ENCODE measurements at places on chromosomes 11 and 22.

DNA sequence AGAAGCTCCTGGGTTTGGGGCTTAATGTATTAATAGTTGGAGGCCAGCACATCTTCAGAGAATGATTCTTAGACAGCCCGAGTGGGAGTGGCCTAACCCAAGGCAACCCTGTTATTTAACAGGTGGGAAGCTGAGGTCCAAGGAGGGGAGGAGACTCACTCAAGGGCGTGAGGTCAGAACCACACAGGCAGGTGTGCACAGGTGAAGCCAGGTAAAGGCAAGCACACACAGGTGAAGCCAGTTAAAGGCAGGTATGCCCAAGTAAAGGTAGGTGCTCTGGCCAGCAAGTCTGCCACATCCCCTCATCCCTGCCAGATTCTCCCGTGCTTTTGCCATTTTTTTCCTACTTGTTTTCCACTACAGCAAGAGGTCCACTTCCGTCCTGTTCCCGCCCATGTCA, 2.9 kb upstream of the SHANK2 start:
- DNase-seq = no peak

DNA sequence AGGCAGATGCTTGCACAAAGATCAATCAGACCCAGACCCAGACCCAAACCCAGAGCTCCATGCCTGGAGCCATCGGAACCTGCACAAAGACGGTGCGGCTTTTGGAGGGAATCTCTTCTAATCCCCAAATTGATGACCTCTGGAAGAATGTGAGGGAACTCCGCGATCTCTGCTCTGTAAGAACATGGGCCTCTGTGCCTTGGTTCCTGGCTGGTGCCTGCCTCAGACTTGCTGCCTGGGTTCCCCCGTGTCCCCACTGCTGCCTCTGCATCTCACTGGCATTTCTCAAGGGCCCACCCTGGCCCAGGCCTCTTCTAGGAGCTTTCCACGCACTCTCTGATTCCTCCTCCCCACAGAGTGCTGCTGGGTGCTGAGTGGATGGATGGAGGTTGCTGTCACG, 1044.4 kb downstream of the TBC1D22A start:
- no peak for DNase-seq

DNA sequence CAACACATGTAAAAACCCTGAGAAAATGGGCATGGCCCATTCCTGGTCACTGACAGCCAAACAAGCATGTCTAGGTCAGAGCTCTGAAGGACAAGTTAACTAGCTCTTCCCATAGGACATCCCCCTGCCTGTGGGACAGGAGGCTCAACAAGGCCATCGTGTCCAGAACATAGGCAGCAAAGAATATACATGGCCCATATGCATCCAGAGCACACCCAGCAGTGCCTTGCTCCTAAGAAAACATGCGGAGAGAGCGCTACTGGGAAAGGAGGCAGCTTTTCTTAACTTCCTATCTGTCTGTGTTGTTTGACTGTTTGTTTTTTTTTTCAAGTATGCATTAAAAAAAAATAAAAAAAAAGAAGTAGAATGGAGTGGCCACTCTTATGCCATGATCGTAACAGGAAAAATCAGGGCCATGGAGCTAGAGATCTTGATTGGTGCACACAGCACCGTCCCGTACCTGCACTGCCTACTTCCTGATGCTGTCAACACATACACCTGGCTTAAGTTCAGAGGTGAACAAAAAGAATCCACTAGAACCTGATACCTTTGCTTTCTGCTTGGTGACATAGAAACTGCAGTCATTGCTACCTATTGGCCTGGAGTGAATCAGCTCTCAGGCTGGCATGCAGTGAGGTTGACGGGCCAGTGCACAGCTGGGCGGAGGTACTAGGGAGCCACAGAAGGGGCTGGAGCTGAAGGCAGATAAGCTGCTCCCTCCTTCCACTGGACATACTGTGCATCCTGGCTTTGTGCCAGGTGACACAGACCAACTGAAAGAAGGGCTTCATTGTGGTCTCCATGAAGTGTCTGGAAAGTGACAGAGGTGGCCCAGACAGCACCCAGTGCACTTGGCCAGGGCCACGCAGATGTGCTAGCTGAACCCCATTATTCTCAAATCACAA, 11.9 kb downstream of the UFD1 start:
- DNase-seq = no peak

DNA sequence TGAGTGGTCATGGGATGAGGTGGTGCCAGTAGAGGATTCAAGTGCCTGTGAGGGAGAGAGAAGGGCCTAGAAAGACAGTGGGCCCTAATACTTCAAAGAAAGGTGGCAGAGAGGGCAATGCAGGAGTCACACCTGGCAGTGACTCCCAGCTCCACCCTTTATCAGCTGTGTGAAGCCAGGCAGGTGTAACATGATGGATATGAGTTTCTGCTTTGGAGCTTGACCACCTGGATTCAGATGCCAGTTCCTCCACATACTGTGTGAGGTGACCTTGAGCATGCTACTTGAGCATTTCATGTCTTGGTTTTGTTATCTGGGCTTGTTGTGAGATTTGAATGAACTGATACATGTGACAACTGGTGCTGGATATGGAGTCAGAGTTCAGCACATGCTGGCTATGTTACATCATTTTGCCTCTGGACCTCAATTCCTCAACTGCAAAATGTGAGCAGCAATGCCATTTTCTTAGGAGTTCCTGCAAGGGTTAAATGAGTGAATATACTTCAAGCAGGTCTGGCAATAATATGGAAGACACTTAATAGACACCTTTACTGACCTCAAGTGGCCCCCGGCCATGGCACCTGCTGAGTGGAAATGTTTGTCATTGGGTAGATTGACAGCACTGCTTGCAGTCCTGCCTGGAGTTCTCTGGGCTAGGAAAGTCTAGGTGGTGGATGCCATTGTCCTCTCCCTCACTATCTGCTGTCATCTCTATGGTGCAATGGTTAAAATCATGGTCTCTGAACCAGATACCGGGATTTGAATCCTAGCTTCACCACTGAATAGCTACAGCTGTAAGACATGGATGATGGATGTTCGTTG, 83.3 kb downstream of the MICAL2 start:
- DNase-seq = no peak

DNA sequence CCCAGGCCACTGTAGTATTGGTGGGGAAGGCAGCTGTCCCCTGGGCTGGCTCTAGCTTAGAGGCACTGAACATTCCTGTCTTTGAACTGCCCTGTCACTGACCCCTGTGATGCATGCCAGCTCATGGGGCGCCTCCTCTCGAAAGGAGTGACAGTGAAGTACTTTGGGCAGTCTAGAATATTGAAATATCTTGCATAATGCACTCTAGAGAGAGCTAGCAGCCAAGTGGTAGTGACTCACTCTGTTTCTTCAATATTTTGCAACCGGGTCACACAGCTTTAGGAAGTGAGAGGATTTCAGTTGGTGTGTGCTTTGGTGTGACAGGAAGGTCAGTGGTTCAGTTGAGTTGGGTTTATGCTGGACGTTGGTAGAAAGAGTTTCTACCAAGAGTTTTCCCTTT, 35.5 kb upstream of the ST14 start:
- DNase-seq = no peak

- DNase-seq = no peak
Observed at GRCh38 chr11:61711037-61711436, 30.8 kb downstream of the DAGLA start.

DNA sequence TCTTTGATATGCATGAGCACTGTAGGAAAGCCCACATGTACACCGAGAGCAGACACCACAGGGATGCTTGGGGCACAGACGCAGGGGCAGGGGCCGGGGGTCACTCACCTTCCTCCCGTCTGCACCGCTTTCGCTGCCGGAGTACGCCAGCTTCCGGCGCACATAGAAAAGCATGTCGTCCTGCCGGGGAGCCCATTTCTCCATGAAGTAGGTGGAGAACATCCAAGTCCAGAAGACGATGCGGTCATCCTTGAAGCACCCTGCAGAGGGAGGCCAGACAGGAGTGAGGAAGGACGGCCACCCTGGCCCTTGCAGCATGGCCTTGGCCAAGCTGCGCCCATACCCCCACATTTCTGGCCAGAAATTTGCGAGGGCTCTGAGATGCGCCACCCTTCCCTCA, 28.8 kb downstream of the KIAA0930 start:
- no peak for DNase-seq

DNA sequence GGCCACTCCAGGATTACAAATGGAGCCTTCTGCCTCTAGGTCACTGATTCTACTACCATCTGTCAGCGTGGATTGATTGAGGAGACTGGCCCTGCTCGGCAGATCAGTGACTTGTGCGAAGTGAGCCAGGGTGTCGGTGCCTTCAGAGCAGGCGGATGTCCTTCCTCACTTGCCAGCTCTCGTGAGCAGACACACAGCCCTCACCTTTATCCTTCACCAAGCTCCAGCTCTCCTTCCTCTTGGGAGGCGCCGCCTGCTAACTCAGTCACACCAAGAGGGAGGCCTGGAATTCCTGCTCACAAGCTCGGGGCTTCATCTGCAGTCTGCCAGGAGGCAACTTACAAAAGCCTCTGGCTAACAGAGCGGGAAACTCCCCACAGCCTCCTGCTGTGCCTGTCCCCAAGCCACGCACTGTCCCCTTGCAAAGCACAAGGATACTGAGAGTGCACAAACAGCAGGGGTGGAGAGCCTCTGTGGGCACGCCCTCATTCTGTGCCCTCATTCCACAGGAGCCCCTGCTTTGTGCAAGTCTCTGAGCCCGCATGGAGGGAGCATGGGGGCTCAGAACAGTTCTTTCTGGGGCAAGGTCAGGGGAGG, 3.5 kb upstream of the TCF20 start:
- DNase-seq = no peak

GRCh38 chr22:39664485-39665200, 94.1 kb downstream of the CACNA1I start:
- no peak for DNase-seq

DNA sequence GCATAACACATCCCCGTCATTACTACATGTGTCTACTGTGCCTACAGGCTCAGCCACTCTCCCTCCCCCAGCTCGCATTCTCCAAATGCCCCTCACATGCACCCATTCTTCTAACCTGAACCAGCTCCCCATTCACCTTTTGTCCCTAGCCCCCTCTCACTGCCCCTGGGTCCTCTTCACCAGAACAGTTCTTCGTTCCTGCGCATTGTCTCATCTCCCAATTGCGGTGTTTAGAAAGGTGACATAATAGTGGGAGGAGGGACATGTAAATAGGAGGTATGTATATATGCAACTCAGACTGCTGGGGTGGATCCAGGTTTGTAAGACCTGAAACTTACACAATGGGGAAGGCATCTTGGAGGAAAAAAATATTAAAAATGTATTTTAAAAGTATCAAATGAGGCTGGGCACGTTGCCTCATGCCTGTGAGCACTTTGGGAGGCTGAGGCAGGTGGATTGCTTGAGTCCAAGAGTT, 4.7 kb upstream of the VSIG2 start:
- DNase-seq = no peak

GRCh38 chr11:47711225-47711624, 3.9 kb downstream of the AGBL2 start:
- no peak for DNase-seq

DNA sequence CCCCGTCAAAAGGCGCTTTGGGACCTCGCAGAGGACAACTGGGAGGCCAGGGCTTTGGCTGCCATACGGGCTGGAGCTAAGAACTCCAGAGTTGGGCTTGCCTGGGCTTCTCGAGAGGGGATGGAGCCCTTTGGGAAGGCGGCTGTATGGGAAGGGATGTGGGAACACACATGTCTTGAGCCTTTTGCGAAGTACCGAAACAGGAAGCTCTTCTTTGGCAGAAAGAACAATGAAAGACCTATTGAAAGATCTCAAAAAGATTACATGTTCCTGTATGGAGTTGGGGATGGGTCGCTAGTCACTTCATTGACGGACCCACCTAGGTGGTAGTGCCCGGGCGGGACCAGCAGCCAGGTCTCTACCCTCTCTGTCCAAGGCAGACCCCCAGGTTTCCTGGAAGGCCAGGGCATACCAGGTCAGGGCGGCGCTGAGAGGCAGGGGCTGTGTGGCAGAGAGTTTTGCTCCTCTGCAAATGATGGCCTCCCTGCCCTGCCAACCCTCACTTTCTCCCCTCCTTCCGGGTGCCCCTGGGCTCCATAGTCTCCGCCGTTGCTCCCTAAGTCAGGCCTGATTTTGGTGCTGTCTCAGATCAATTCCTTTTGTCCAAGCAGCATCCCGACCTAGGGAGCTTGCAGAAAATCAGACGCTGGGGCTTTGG, 1.0 kb downstream of the ST14 start:
- no peak for DNase-seq

DNA sequence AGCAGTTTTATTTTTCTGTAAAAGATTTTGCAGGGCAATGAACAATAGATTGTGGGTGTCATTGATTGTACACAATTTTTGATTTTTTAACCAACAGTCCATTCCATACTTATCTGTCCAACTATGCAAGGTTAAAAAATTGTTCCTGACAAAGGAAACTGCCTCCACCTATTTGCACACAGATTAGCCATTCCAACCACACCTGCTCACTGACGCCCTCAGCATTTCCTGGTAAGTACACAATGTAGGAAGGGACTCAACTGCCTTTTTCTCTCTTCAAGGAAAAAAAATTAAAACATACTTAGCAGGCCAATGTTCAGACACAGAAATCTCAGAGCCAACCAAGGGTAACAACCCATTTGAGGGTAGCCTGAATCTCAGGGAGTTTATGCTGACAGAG, 4.3 kb upstream of the FUT4 start:
- no peak for DNase-seq

- DNase-seq = no peak
Observed at GRCh38 chr22:22068025-22068424, 85.4 kb upstream of the TOP3B start.

DNA sequence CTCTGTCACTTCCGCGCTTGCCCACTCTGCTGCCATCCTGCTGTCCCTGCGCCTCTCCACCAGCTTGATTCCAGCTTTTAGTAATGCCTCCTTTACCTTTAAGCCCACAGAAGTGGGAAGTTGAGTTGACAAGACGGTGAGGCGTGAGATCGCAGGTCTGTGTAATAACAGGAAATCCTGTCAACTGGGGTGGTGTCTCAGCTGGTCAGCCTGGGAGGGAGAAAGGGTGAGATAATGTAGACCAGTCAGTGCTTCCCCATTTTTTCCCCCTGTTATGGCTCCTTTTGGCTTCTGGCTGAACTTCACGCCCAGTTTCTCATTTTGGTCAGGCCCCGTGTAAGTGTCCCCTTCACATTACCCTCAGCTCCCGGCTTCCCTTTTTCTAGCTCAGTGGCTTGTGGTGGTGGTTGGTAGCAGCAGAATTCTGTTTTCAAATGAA, 98.9 kb downstream of the TRAF6 start:
- no peak for DNase-seq

DNA sequence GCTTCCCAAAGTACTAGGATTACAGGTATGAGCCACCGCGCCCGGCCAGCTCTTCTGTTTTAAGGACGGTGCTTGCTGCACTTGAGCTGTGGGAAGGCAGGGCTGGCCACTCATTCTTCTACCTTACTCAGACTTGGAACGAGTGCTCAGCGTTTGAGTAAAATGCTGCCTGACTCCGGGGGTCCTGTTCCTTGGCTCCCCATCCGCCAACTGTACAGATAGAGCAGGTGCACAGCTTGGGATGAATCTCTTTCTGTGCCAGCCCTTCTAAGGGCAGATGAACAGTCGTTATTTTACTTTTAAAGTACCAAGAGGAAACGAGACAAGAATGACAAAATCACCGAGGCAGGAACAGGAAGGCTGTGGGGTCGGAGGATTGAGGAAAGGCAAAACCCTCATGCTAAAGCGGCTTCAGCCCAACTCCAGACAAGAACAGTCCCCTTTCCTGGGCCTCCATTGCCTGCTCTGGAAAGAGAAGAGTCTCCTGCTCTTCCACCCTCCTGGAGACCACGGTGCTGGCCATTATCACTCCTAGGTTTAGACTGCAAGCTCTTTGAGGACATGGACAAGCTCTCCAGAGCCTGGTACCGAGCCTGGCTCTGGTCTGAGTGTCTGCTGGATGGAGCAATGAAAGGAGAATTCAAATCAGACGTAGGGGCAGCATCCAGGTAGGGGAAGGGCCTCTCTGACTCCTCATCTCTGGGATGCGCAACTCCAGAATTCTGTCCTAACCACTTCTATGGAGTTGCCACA, 1.1 kb upstream of the SUN2 start:
- DNase-seq = no peak

All from forelimb muscle (tissue), 1 donor.